ENCODE measurements at places on chromosomes 3 and 15. TPM values are rescaled to one million over a fixed set of nuclear protein-coding genes. Genes with fewer than 3 reads are reported as not detected.

Gene TOP2B
- total RNA-seq: 101 TPM

Gene STRIT1
- 11.7 TPM for total RNA-seq

Gene SCAMP5
- total RNA-seq: 3.0 TPM

Gene ZNF660
- total RNA-seq: 1.1 TPM

Gene MAP1A
- 56.0 TPM for total RNA-seq

Gene LNP1
- total RNA-seq: 4.2 TPM

Gene THSD4
- total RNA-seq: 95.8 TPM

Gene SHC4
- total RNA-seq: 3.3 TPM

GRCh38 chr15:35723852-35724251, 177.9 kb upstream of the DPH6 start:
- H3K27me3 ChIP-seq: no peaks in the 10 kb centered on the region
- no peaks in the 10 kb centered on the region for H3K4me1 ChIP-seq
- H3K36me3 ChIP-seq: no peaks in the 10 kb centered on the region
- no peak overlapping the region for H3K27ac ChIP-seq
- no peak for DNase-seq
- H3K4me3 ChIP-seq: no peak overlapping the region

DNA sequence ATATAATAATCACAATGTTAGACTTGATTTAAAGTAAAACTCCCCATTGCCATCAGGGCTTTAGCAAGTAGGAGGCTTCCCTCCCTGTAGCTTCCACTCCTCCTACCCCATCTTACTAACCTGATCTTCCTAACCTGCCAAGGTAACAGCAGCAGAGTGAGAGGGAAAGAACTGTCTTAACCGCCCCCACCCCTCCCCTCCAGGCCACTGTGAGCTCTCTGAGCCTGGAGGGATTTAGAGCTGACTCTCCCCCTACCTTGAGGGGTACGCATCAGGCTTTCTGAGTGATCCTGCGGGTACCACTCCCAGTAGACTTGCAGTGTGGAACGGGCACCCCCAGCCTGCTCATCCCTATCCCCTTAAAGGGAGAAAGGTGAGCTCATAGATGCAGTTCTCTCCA, 11.4 kb upstream of the PRSS50 start:
- H3K4me1 ChIP-seq: no peaks in the 10 kb centered on the region

GRCh38 chr3:44353355-44353924, 14.9 kb downstream of the TCAIM start:
- H3K27ac ChIP-seq: peak overlapping the region; percentile 87
- no peak for DNase-seq
- peaks cover 15% of the 10 kb centered on the region for H3K36me3 ChIP-seq
- no peak overlapping the region for H3K4me3 ChIP-seq

DNA sequence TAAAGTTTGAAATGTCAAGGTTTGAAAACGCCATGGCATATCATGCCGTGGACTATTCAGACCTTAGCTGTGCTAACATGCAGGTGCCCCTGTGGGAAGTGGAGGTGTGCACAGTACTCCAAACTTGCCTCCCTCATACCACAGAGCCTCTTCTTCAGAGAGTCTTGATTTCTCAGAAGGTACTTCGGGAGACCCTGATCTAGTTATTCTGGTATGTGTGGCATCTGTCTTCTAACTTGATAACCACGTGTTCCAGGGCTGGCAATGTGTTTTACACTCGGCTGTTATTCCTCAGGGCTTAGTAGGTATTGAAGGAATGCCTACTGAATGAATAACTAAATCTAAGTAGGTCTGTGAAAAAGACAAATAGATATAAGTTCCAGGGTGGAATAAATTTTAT, 309.9 kb downstream of the CLSTN2 start:
- peaks cover 10% of the 10 kb centered on the region for H3K4me1 ChIP-seq
- no peaks in the 10 kb centered on the region for H3K36me3 ChIP-seq
- H3K27me3 ChIP-seq: no peaks in the 10 kb centered on the region
- no peak overlapping the region for H3K27ac ChIP-seq
- no peak overlapping the region for H3K4me3 ChIP-seq
- no peak for DNase-seq

GRCh38 chr3:197466586-197467399, 89.0 kb downstream of the BDH1 start:
- no peak overlapping the region for H3K4me3 ChIP-seq
- H3K36me3 ChIP-seq: no peaks in the 10 kb centered on the region
- peaks cover 11% of the 10 kb centered on the region for H3K4me1 ChIP-seq
- H3K27ac ChIP-seq: no peak overlapping the region

GRCh38 chr3:149532489-149533180, 58.1 kb downstream of the TM4SF4 start:
- no peaks in the 10 kb centered on the region for H3K36me3 ChIP-seq
- peaks cover 71% of the 10 kb centered on the region for H3K4me1 ChIP-seq
- DNase-seq: no peak
- no peak overlapping the region for H3K4me3 ChIP-seq
- H3K27ac ChIP-seq: peak overlapping the region; percentile 31

DNA sequence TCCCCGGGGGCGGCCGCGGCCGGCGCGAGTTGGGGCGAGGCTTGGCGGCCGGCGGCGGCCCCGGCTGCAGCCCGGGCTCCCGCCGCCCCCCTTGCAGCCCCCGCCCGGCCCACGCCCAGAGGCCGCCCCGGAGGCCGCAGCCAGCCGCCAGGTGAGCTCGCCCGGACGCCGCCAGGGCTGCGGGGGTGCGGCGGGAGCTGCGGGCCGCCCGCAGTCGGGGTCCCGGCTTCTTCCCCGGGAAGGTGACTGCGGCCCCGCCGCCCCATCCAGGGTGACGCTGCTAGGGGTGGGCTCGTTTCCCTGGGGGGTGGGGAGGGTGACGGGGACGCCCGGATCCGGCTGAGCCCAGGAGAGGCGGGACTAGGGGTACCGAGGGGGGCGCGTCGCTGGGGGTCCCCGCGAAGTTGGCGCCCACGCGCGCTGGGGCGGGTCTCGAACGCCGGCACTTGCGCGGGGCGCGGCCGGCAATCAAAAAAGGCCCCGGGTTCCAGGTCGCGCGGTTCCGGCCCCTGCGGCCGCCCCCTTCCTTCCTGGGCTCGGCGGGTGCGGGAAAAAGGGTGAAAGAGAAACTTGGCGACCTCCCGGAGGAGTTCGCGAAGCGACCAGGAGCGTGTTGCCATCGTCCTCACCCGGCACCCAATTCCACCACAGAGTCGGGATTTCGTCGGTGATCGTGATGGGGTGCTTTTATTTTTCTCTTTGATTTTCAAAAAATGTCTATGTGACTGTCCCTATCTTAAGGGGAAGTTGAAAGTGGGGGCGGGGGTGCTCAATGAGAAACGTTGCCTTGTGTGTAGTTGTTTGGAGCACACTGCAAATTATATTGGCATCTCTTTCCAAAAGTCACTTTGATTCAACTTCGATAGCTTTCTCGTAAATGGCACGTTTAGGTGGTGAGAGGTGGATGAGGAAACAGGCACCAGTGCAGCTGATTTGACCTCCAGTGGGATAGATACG, 619 bp downstream of the ATXN7 start:
- peak overlapping the region; percentile 90 for H3K27ac ChIP-seq
- no peaks in the 10 kb centered on the region for H3K36me3 ChIP-seq
- H3K4me3 ChIP-seq: peak overlapping the region; percentile 97
- peak; percentile 45 for DNase-seq
- peaks cover 31% of the 10 kb centered on the region for H3K4me1 ChIP-seq
- no peaks in the 10 kb centered on the region for H3K27me3 ChIP-seq

DNA sequence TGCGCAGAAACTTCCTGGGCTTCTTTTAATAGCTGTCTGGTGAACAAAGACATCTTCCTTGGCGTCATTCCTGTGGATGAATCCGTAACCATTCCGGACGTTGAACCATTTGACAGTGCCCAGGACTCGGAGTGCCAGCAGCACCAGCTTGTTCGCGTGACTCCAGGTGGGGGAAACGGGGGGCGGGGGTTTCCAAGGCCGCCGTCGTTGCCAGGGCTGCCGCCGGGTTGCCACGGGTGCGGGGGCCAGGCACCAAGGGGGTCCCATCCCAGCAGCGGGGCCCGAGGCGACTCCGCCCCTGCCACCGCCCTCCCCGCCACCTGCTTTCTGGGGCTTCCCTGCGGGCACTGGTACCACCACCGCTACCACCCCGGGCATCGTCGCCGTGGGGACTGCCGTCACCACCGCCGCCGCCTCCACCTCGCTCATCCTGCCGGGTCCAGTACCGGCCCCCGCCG, 22.8 kb downstream of the RGMA start:
- H3K4me1 ChIP-seq: peaks cover 89% of the 10 kb centered on the region
- H3K27me3 ChIP-seq: peaks cover 7% of the 10 kb centered on the region
- no peak overlapping the region for H3K4me3 ChIP-seq
- DNase-seq: no peak

DNA sequence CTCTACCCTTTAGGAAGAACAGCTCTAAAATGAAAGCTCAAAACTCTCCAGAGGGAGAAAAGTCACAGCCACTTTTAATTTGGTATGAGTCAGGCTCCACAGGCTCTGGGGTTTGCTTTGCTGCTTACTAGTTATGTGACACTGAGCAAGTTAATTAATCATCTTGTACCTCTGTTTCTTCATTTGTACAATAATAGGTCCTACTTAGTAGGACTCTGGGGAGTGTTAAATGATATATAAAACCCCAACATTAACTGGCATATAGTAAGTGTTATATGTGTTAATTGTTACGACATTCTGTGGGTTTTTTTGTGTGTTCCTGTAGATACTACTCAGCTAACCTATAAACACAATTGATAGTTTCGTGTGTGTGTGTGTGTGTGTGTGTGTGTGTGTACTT, 6.6 kb downstream of the ACKR2 start:
- peaks cover 19% of the 10 kb centered on the region for H3K4me1 ChIP-seq
- no peak overlapping the region for H3K27ac ChIP-seq
- no peaks in the 10 kb centered on the region for H3K27me3 ChIP-seq

DNA sequence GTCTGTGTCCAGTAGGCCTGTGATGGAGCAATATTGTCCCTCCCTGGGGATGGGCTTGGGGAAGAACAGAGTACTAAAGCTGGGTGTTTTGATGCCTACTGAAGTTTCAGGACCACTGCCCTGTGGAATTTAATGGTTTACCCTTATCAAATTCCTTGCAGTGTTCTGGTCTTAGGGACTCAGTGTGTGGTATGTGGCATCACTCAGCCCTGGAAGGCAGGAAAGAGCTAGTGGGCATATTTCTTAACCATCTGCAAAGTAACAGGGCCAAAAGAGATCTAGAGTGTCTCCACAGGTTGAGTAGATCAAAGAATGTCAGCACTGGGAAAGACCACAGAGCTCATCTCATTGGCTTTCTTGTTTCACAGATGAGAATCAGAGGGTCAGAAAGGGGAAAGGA, 11.8 kb upstream of the SCN10A start:
- H3K27me3 ChIP-seq: no peaks in the 10 kb centered on the region
- no peak overlapping the region for H3K27ac ChIP-seq
- no peaks in the 10 kb centered on the region for H3K36me3 ChIP-seq

GRCh38 chr3:141323936-141324704, 44.2 kb upstream of the ZBTB38 start:
- H3K4me1 ChIP-seq: peaks cover 6% of the 10 kb centered on the region
- H3K4me3 ChIP-seq: no peak overlapping the region
- no peak for DNase-seq
- no peak overlapping the region for H3K27ac ChIP-seq
- no peaks in the 10 kb centered on the region for H3K36me3 ChIP-seq

GRCh38 chr3:188742755-188743550, 428.8 kb upstream of the TPRG1 start:
- H3K27me3 ChIP-seq: no peaks in the 10 kb centered on the region
- DNase-seq: no peak
- H3K36me3 ChIP-seq: no peaks in the 10 kb centered on the region
- H3K4me1 ChIP-seq: peaks cover 33% of the 10 kb centered on the region
- no peak overlapping the region for H3K4me3 ChIP-seq

GRCh38 chr15:56261854-56262509, 18.3 kb upstream of the RFX7 start:
- H3K36me3 ChIP-seq: no peaks in the 10 kb centered on the region
- no peak for DNase-seq
- no peaks in the 10 kb centered on the region for H3K4me1 ChIP-seq
- no peak overlapping the region for H3K4me3 ChIP-seq
- H3K27me3 ChIP-seq: no peaks in the 10 kb centered on the region

DNA sequence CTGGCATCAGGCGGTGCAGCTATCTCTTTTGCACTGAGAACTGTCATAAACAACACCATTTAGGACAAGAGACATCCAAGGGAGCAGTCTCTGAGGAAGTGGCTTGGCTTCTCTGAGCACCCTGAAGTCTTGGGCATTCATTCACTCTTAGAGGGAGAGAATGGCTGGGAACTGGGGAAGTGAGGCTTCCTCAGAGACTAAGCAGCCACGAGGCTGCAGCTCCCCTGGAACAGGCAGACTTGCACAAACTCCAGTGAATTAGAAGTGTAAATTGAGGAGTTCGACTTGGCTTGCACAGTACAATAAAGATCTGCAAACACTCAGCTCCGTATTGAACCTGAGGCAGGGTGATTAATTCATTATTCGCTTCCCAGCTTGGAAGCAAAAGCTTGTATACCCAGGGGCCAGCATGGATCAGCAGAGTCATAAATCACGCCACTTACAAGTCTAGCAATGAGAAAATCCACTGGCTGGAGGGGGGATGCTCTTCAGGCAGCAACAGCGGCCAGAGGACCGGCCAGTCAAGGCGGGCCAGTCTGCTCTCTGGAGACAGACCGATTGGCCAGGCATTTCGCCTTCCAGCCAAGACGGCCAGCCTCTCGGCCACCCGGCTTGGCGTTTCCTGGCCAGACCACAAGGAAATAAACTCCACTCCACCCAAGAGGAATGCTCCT, 118.8 kb upstream of the ADPGK start:
- no peak overlapping the region for H3K27ac ChIP-seq
- H3K4me1 ChIP-seq: peaks cover 24% of the 10 kb centered on the region
- H3K4me3 ChIP-seq: no peak overlapping the region
- no peaks in the 10 kb centered on the region for H3K36me3 ChIP-seq
- peak; percentile 67 for DNase-seq
- H3K27me3 ChIP-seq: peaks cover 16% of the 10 kb centered on the region

GRCh38 chr3:52844290-52844975, 9.6 kb upstream of the MUSTN1 start:
- peak overlapping the region; percentile 86 for H3K27ac ChIP-seq
- H3K4me3 ChIP-seq: peak overlapping the region; percentile 12
- peaks cover 56% of the 10 kb centered on the region for H3K4me1 ChIP-seq
- peaks cover 42% of the 10 kb centered on the region for H3K36me3 ChIP-seq
- no peaks in the 10 kb centered on the region for H3K27me3 ChIP-seq

DNA sequence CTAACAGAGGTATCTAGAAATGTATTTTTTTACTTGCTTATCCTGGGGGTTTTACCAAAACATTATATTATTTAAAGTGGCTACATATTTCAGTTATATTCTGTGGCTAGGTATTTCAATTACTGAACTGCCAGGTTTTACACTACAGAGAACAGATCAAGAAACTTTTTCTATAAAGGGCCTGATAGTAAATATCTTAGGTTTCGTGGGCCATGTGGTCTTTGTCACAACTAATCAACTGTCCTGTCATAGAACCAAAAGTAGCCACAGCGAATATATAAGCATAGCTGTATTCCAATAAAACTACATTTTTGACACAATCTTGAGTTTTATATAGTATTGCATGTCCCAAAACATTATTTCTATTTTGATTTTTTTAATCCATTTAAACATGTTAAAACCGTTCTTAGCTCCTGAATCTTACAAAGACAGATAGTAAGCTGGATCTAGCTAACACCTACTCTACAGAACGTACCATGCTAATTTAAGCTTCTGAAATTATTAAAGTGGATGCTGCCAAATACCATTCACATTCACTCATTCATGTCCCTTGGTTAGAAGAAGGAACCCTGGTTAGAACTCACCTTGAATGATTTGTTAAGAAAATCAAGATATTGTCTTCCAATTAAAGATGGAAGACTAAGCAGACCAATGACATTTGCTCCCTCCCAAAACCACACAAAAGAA, 118.2 kb upstream of the TGFBR2 start:
- no peak for DNase-seq
- peak overlapping the region; percentile 1 for H3K27ac ChIP-seq
- no peak overlapping the region for H3K4me3 ChIP-seq

Data from left ventricle myocardium inferior (tissue), 1 donor.